RCC 7860 (cell line): ENCODE measurements at places on chromosomes 7 and 10.
A peak's percentile ranks its signal among the peaks of the same experiment; 100 is the strongest.

DNA sequence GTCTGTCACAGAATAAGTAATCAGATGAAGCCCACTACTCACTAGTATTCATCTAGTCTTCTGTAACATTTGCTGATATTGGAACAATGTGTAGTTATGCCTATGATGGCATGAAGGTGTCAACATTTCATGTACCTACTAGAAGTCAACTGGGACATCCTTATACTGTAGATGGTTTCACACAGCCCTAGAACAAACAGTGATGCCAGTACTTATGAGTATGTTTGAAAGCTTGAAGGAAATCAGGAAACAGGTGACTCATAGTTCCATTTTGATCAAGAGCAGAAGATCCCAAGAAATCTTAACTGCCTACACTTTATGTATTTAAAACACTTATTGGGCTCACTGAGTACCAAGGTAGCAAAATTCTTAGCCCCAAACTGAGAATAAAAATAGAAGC is 1519.6 kb downstream of the REEP3 start:
- no peak for DNase-seq

DNA sequence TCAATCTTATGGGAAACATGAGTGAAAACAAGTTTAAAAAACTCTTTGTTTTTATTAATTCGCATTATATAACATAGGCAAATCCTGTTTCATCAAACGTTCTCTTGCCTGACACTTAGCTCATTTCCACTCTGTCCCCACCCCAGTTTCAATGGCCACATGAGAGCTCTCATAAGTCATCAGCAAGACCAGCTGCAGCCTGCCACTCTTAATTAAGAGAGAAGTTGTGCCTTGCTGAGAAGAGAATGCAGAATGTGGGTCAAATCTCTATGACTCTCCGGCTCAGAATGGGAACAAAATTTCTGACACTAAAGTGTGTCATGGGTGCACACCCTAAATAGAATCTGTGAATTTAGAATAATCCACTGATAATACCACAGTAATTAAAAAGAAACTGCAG is 39.6 kb downstream of the ASAH2 start:
- DNase-seq = no peak

- DNase-seq = no peak
Measured at GRCh38 chr7:158945519-158945918, 89.2 kb downstream of the DYNC2I1 start.

- DNase-seq = no peak
Measured at GRCh38 chr7:47529826-47530555, 51.9 kb downstream of the TNS3 start.

DNA sequence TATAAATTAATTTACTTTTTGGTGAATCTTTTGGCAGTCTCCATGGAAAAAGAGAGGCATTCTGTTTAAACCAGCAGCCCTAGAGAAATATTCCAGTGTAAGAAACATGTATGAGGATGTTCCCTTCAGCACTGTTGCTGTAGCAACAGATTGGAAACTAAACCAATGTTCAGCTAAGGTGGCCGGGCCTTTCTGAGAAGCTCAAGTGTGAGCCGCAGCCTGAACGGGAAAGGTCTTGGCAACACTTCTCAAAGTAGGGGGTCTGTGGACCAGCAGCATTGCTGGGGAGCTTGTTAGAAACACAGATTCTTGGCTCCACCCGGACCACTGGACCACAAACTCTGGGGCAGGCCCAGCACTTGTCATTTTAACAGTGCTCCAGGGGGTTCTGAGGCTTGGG is 36.2 kb downstream of the RAMP3 start:
- no peak for DNase-seq

DNA sequence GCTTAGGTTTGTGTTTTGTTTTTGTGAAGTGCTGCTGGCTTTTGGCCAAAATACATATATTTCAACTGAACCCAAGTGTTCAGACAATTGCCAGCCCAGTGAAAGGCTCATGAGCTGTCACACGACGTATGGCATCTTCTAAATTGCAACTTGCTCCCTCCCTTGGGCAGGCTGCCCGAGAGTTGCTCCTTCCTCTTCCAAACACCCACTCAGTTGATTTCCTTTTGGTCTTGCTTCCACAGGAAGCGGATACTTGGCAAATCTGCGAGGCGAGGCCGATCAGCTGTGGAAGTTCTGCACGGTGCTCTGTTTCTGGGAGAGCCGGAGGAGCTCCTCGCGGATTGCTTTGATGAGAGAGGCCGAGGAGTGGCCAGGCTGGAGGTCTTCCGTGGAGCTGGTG is 39.6 kb upstream of the ATP6V0A4 start:
- DNase-seq = no peak

- no peak for DNase-seq
Measured at GRCh38 chr10:131860806-131861440, 39.9 kb upstream of the PPP2R2D start.

GRCh38 chr7:73978661-73979563 is 49.1 kb upstream of the ELN start:
- DNase-seq = peak; percentile 53

DNA sequence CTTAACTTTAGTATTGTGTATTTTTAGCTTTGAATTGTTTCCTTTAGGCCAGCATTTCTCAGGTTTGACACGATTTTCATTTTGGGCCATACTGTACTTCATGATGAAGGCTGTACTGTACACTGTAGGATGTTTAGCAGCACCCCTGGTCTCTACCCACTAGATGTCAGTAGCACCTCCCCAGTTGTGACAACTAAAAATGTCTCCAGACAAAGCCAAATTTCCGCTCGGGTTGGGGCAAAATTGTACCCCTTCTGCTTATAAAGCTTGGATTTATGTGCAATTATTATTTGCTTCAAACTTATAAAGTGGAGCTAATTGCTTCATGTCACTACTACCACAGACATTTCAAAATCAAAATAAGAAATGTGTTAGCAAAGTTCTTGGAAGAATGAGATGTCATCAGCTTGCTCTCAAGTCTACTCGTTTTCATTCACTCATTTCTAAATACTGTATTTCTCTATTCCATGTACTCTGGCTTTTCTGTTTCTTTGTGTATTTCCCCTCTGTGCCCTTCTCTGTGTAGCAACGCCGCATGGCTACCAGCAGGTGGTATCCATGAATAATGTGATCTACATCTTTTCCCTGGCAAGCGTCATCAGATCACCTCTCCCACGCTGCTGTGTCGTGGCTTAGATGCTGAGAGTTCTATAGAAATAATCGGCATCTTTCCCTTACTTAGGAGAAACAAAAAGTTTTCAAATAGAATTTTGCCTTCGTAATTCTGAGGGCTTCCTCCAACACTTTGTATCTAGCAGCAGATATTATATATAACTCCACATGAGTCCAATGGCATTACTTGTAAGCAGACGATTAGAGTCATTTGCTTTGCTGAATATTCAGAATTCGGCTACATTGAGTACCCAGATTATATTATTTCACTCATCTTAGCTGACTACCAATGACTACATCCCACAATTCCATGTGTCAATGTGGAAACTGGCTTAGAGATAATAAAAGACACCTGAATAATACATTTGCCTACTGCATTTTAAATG is 47.8 kb upstream of the CALCR start:
- DNase-seq = peak; percentile 52

GRCh38 chr7:136128050-136128449 is 150.9 kb upstream of the MTPN start:
- DNase-seq = no peak

GRCh38 chr7:50707236-50708006 is 75.3 kb downstream of the GRB10 start:
- DNase-seq = no peak

DNA sequence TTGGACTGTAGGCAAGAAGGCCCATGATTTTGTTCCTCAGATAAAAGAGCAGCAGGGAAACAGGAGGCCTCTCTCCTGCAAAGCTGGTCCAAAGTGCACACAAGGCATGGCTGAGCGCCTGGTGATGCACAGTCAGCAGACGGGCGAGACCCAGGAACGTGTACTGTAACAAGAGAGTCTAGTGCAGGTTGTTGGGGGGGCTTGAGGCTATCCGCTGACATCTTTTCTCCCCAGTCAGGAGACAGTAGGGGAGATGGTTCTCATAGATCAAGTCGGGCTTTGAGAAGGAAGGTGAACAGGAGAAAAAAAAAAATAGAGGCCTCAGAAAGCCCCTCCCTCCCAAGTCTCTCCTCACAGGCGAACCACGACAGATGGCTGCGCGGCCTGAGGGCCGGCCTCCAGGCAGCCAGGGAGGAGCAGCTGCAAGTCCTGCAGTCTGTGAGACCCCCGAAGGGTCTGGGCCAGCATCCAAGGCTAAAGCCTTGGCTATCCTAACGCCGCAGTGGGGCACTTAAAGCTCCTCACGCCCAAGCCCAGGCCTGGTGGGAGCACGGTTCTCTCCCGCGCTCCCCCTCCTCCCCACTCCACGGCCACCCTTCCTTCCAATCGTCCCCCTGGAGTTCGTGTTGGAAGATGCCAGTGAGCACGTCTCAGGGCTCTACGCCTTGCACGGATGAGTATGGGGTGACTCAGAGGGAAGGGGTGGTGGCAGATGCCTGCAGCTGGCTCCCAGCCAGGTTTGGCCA is 68.3 kb downstream of the PRKAG2 start:
- DNase-seq = peak; percentile 91

- no peak for DNase-seq
Measured at GRCh38 chr7:144584726-144585125, 181.2 kb upstream of the NOBOX start.

GRCh38 chr7:157397731-157398691 is 61.2 kb downstream of the DNAJB6 start:
- DNase-seq = peak; percentile 22

DNA sequence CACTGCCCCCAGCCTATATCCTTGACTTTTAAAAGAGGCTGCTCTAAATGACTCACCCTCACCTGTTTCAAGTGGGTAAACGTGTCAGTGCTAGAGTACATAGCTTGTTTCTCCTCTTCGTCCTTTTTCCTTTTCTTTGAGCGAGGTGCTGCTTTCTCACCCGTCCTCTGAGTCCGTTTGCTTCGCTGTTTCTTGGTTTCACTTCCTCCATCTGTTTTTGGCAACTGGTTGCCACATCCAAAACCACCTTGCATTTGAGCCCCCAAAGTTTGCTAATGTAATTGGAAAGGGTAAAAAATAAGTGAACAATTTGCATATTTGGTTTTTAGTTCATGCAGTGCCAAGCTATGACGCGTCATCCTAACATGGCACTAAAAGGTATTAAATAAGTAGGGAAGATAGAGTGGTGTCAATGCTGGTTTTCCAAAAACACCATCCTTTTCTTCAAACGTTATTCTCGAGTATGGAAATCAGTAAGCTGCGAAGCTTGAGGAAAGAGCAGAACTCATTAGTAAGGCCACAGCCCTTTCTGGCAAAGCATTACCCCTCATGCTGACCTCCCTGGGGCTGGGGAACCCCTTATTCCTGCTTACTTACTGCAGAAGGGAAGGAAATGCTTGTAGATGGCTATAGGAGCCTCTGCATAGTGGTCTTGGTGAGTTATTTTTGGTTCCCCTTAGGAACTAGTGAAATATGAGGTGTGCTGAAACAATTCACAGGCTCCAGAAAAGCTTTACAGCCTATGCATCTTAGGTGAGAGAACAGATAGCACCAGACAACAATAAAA is 133.5 kb downstream of the GALNT11 start:
- no peak for DNase-seq

- no peak for DNase-seq
Measured at GRCh38 chr7:106332201-106332600, 47.4 kb upstream of the NAMPT start.

- DNase-seq = no peak
Measured at GRCh38 chr10:7407368-7408290, 3.2 kb downstream of the SFMBT2 start.

- DNase-seq = peak; percentile 84
Measured at GRCh38 chr7:50812841-50813475, 30.3 kb upstream of the GRB10 start.

DNA sequence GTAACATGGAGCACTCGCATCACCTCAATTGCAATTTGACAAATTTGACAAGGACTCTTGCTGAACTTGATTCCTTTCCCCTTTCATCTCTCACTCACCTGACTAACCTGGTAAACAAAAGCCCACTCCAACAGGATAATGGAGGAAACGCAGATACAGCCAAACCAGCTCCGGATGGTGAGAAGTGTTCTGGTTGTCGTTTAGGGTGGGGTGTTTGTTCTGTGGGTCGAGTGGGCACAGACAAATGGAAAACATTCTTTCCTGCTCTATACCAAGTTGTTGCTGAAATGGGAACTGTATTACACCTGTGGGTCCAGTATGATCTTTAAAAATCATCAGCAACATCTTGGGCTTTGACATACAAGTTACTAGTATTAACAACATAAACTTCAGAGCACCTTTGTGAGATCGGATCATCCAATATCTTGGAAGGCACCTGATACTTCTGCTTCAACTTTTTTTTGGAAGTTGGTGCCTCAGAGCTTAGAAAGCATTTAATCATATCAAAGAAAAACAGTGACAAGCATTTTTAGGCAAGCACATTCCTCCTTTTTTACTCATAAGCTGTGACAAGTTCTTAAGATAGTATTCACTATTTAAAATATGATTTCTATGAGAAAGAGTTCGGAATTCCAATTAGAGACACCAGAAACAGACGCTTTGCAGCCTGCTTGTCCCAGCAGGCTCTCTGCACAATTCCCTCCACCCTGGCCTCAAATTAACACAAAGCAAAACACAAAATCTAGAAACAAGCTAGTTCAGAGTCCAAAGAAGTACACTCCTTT is 58.1 kb downstream of the CCDC186 start:
- DNase-seq = no peak

DNA sequence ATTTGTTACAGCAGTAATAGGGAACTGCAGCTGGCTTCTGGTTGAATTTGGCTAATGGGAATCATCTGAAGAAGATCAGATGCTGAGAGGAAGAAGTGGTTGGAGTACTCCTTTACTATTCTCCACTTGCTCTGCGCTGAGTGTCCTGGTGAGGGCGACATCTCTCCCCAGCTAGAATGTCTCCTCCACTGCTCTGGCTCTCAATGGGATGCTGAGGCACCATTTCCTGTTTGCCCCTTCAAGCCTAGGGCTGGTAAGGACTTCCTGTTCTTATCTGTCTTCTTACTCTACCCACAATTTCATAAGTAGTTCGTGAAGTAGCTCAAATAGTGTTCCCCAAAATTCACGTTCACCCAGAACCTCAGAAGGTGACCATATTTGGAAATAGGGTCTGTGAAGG is 43.2 kb upstream of the TES start:
- DNase-seq = no peak

- DNase-seq = no peak
Measured at GRCh38 chr7:116139807-116140206, 70.5 kb upstream of the TES start.

- DNase-seq = no peak
Measured at GRCh38 chr7:2049111-2049781, 183.5 kb downstream of the MAD1L1 start.

- no peak for DNase-seq
Measured at GRCh38 chr7:31129067-31129466, 77.0 kb downstream of the ADCYAP1R1 start.

- no peak for DNase-seq
Measured at GRCh38 chr7:28731092-28731658, 227.0 kb downstream of the TRIL start.

GRCh38 chr10:130497056-130498010 is 361.1 kb downstream of the GLRX3 start:
- no peak for DNase-seq

GRCh38 chr10:126738001-126738400 is 67.5 kb upstream of the C10orf90 start:
- no peak for DNase-seq

- DNase-seq = no peak
Measured at GRCh38 chr7:82998436-82998835, 164.2 kb downstream of the PCLO start.

GRCh38 chr7:52253953-52254352 is 781.5 kb upstream of the POM121L12 start:
- DNase-seq = no peak
